ENCODE measurements at places on chromosomes 11 and 22.

- DNase-seq: no peak
Measured at GRCh38 chr11:14451825-14452224, 47.8 kb downstream of the COPB1 start.

DNA sequence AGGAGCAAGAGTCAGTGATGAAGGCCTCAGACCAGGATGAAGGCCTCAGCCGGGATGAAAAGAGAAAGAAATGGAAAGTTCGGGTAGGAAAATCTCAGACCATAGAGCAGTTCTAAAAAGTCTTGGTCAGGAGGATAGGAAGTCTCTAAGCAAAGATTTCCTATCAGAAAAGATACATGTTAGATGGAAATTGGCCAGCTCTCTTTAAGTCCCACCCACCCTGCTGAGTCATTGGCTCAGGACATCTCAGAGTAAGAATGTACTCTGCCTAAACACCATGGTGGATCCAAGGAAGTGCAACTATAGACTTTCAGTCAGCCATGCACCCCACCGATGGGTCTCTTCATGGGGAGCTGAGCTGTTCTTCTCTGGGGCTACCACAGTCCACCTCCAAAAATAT, 4.4 kb downstream of the OR8B3 start:
- DNase-seq: no peak

DNA sequence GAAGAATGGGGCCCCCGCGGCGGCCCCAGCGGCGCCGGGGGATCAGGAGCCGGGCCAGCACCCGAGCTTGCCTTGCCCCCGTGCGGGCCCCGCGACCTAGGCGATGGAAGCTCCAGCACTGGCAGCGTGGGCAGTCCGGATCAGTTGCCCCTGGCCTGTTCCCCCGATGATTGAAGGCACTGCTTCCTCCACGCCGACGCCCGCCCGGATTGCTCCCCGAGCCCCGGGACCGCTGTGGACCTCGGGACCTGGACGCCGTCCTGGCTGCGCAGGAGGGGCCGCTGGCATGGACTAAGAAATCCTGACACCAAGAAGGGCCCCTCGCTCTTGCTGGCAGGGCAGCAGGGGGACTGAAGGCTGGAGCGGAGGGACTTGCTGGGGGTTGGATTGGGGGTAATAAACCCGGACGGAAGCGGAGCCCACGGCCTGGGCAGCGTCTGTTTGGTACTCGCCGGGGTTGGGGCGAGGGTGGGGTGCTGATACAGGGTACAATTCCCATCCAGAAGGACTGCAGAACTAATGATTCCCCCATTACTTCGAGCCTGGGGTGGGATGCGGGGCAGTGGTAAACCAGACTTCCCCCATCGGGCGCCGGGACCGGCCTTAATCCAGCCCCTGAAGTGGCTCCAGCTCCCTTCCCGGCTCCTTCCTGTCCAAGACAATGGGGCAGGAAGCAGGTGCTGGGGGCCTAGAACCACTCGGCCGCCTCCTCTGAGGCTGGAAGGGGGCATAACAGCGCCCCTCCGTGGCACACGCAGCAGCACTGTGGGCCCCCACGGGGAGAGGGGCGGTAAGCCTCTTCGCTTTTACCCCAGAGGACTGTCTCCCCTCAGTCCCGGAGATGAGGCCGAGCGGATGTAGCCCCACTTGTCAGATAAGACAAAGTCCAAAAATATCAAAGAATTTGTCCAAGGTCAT, 1.0 kb downstream of the CCDC85B start:
- peak; percentile 73 for DNase-seq

DNA sequence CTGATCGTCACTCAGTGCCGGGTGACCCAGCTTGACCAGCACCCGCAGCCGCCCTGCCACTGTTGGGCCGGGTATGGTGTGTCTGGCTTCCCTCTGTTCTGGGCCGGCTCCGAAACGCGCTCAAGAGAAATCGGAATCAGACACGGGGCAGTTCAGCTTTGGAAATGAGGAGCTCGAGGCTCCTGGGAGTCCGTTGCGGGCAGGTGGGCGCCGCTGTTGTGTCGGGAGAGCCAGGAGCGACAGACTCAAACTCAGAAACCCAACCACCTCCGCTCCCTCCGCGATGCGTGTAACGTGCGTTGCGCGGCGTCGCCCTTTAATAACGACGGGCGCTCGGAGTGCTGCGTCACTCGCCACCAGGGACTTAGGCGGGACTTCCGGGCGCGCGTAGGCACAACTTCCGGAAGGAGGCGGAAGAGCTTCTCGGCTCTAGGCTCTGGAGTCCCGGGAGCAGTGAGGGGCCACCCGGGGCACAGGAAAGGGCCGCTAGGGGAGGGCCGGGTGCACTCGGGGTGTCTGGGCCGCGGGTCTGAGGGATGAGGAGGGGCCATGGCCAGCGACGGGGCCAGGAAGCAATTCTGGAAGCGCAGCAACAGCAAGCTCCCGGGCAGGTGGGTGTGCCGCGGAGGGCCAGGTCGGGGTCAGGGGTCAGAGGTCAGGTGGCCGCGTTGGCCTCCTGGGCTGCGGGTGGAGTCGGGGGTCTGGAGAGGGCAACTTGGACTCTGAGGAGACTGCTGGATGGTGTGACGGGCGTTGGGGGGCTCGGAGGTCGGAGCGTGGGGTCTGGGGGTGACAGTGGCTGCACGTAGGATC, at the start of gene TBC1D22A:
Gene TBC1D22A, plus strand, starts transcription at position 413 of the 813 bp plus-strand sequence. Its CDS starts 137 bp downstream, at position 550.
- peak; percentile 99 for DNase-seq

GRCh38 chr11:47857892-47858543, 9.9 kb upstream of the NUP160 start:
- DNase-seq: peak; percentile 92

GRCh38 chr22:38745676-38746460, 9.9 kb downstream of the SUN2 start:
- DNase-seq: no peak

DNA sequence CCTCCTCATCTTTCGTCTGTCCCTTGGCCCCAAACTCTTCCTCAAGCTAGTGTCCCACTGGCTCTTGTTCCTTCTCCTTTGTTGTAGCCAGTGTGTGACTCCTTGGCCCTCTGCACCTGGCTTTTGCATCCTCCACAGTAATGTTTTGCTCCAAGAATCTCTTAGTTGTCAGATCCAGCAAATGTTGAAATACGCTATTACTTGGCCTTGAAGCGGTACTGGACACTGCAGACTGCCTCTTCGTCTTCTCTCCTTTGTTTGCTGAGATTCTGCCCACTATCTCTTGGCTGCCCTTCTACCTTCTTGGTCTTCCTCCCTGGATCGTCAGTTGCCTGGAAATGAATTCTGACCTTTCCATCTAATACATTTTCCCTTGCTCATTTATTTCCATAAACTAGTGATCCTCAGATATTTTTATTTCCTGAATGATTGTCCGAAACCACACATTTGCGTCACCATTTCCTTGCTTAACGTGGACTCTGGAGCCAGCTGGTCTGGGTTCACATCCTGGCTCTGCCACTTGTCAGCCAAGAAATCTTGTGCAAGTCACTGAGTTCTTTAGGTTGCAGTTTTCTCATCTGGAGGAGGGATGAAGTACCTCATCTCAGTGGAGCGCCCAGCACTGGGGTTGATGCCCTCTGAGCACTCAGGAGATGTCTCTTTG, 113.6 kb downstream of the LDLRAD3 start:
- no peak for DNase-seq

DNA sequence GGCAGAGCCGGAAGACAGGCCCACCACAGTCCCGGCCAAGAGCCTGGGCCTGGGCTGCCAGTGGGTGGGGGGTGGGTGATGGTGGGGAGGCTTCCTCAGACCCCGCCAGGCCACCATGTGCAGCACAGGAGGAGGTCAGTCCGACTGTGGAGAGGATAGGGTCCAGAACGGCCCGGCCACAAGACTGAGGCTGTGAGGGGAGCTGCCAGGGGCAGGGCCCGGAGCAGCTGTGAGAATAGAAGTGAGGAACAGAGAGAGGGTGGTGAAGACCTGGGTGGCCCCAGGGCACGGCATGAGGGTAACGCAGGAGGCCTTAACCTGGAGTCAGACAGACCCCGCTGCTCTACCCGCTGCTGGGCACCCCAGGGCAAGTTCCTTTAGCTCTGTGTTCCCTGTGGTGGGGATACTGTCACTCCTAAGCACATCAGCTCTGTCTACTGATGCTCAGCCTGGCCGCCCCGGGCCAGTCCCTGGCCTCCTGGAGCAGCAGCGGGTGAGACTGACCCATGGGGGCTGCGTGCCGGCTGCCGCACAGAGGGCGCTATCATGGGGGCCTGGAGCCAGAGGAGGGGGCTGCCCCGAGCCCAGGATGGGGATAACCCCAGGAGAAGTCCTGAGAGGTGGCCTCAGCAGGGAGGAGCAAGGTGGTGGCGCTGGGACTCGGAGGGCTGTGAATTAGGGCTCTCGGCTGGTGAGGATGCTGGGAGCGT, 1.7 kb downstream of the FERMT3 start:
- no peak for DNase-seq

DNA sequence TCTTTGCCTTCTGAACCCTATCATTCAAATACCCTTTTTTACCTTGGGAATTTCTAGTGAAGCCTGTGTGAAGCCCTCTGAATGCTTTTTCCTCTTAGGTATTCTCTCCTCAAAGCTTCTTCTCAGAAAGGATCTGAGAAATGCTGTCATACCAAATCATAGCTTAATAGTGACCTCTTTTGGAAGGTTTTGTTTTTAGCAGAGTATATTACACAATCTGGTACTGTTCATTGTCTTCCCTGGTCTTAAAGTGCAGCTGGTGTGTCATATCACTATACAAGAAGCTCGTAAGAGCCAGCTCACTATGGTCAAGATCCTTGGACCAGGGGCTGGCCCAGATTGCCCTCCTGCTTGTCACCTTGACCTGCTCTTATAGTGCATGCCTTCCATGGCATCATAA, 204.4 kb upstream of the ANO5 start:
- DNase-seq: peak; percentile 52

GRCh38 chr11:104146421-104146820, 17.5 kb downstream of the PDGFD start:
- DNase-seq: no peak

DNA sequence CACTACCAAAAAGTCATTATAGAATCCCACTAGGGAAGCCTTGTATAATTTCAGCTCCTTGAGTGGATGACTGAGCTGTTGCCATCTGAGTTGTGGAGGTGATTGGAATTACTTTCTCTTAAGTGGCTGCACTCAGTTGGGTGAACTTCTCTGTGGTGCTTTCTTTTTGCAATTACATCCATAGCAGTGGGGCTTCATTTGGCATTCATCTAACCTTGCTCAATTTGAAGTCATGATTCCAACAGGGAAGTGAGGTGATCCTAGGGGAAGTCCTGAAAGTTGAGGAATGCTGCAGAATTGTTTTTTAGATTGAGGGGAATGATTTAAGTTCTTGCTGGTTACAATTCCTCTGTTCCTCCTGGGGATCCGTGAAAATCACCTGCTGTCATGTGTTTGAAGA, 39.6 kb downstream of the ARHGAP42 start:
- no peak for DNase-seq

DNA sequence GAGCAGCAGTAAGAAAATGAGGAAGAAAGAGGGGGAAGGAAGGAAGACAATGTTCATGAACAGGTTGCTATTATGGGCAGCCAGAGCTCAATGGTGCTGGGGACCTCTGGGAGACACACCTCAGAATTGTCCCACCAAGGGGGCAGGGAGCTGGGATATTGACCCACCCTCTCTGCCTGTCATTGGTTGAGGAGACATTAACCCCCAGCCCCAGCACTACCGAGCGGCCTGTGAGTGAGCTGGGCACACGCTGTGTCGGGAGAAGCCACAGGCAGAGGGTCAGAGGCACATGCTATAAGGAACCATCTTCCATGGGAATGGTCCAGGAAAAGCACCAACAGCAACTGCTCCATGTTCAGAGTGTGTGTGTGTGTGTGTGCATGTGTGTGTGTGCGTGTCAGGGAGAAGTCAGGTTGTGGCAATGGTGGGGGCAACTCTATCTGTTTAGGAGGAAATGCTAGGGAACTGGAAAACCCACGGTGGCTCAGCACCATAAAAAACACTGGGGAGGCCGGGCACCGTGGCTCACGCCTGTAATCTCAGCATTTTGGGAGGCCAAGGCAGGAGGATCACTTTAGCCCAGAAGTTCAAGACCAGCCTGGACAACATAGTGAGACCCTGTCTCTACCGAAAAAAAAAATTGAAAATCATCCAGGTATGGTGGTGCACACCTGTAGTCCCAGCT, 49.2 kb downstream of the CD6 start:
- no peak for DNase-seq

DNA sequence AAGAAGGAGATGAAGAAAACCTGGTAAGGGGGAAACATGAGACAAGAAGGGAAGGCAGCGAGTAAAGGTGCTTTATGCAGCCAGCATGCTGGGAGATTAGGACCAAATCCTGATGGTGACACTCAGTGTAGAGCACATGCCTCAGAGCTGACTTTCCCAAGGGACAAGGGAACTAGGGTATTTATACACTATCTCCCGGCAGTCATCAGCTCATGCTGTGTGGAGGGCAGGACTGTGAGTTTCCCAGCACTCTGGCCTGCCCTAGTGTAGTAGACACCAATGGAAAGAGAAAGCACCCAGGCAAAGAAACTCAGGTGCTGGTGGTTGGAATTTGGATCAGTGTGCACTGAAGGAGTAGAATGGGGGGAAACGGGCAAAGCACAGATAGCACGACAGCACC, 128.3 kb upstream of the CSNK2A3 start:
- DNase-seq: no peak

DNA sequence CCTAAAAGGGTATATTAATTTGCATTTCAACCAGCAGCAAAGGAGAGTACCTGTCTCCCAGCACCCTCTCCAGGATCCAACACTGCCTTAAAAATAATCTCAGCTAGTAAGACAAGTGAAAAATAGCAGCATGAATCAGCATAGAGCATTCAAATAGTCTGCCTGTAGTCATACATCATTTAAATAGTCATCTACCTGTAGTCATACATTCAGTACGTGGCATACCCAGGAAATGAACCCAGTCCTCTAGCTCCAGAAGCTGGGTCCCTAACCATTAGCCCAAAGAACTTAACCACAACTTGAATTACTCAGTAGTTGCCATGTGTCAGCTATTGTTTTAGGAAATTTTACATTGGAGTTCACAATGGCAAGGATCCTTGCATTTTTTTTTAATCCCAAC, 9.3 kb downstream of the TENM4 start:
- DNase-seq: no peak

- DNase-seq: no peak
Measured at GRCh38 chr22:24069721-24070120, 58.6 kb downstream of the CABIN1 start.

DNA sequence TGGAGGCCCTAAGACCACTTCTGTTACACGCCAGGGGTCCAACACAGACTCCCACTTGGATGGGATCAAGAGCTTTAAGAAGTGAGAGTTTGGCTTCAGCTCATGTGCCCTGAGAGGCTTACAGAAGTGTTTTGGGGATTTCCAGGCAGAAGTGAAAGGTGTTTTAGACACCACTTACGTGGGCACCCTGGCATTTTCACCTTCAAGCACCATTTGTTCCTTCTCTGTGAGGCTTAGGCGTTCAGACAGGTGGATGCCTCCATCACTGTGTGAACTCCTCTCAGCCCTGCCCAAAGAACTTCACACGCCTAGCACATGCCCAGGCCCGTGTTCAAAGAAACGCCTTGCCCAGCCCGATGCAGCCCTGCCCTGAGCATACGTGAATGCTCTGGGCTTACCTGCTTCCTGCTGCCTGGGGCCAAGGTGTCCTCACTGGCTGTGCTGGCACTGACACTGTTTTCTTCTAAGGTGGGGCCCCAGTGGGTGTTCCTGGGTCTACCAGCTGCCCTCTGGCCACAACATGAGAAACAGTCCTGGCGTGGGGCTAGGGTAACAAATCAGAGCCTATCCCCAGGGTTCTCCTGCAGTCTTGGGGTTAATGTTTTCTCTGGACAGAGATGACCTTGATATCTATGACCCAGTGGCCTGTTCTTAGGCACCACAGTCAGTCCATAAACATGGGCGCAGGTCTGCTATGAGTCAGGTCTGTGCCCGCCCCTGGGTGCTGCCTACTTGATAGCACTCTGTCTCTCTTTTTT, 34.0 kb downstream of the AMPD3 start:
- no peak for DNase-seq

- no peak for DNase-seq
Measured at GRCh38 chr11:14312736-14313438, 46.1 kb downstream of the RRAS2 start.

GRCh38 chr11:109747839-109748238, 325.8 kb downstream of the C11orf87 start:
- DNase-seq: no peak
